Fibroblast of upper back skin (primary cell): ENCODE measurements at places on chromosomes 6 and 20.

GRCh38 chr6:1381481-1382330 lies 7.7 kb upstream of the FOXF2 start:
- no peak for DNase-seq

DNA sequence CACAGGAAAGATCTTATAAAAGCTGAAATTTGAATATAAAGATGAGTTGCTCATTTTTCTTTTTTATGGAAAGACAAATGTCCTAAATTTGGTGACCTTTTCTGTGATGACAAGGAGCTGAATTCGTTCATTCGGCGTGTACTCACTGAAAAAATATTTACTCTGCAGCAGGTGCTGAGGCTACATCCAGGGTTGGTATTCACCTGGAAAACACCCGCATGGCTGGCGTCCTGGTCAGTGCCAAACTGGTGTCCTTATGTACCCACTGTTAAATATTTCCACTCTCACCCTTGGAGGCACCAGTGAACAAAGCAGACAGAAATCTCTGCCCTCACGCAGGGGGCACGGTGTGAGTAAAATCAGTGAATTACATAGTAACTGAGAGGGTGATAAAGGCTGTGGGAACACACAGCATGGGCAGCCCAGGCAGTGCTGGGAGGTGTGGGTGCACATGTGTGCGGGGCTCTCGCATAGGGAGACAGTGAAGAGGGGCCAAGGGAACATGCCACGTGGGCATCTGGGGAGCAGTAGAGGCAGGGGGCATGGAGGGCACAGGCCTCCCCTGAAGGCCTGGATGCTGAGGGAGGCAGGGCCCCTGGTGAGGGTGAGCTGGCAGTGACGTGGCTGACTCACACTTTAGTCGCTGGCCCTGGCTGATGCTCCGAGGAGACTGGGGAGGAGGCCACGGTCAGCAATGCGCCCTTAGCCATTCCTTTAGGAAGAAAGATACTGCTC lies 89.7 kb downstream of the INSM1 start:
- DNase-seq = peak; percentile 11

GRCh38 chr6:112841553-112842329 lies 494.6 kb downstream of the RFPL4B start:
- DNase-seq = no peak

GRCh38 chr20:26154224-26154623 lies 457.6 kb upstream of the ZNF337 start:
- DNase-seq = no peak

DNA sequence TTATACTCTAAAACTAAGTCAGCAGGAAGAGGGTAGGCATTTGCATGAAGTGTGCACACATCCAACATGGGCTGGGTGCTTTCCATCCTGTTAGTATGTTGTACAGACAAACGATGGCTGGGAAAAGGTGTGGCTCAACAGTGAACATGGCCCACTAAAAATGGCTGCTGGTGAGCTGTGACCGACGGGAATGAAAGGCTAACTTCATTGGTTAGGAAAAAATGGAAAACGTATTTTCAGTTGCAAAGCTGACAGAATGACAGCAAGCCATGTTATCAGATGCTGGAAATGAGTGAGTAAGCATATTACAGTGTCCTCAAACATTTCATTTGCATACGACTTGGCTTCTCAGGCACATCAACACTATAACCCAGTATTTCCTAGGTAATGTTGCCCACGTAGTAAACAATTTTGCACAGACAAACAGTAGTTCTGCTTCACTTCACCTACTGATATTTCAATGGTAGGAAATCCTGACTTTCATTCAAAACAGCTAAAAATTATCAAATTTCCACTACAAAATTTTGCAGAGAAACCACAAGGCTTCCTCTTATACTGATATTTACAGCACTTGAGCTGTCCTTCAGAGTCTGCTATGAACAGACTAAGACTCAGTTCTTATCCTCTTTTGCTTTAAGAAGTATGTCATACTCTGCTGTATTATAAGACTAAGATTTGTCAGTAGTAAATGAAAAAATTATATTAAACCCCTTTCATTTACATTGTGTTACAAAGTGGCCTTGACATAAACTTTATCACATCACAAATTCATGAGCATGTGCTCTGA lies 98.9 kb downstream of the IRF4 start:
- no peak for DNase-seq

- DNase-seq = no peak
Observed at GRCh38 chr6:109892451-109893435, 85.4 kb upstream of the GPR6 start.
